ENCODE measurements at places on chromosomes 6 and 20.

DNA sequence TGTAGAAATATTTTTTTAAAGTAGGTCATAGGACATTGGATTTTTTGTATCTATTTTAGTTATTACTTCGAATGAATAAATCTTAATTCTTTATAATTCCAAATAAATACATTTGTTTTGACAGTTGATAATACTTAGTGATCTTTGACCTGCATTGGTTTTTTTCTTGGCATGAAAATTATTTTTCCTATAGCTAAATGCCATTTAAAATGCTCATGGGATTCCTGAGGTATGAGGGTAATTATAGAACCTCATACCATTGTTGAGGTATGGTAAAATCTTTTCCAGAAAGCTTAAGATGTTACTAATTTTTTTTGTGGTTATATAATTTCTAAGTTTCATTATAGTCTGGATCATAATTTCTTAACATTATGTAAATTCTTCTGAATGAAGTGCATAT, 8.3 kb downstream of the PM20D2 start:
- no peaks in the 10 kb centered on the region for H3K27me3 ChIP-seq
- no peak overlapping the region for H3K4me3 ChIP-seq
- H3K36me3 ChIP-seq = peaks cover 16% of the 10 kb centered on the region

GRCh38 chr6:17448165-17448564, 54.8 kb downstream of the CAP2 start:
- H3K4me3 ChIP-seq = no peak overlapping the region
- DNase-seq = no peak
- H3K27me3 ChIP-seq = peaks cover 23% of the 10 kb centered on the region
- H3K27ac ChIP-seq = no peak overlapping the region
- H3K36me3 ChIP-seq = no peaks in the 10 kb centered on the region
- no peaks in the 10 kb centered on the region for H3K4me1 ChIP-seq

- H3K27ac ChIP-seq = no peak overlapping the region
- H3K4me3 ChIP-seq = no peak overlapping the region
- H3K27me3 ChIP-seq = no peaks in the 10 kb centered on the region
- no peaks in the 10 kb centered on the region for H3K36me3 ChIP-seq
- H3K4me1 ChIP-seq = no peaks in the 10 kb centered on the region
- DNase-seq = no peak
Measured at GRCh38 chr6:19664050-19664449, 173.1 kb upstream of the ID4 start.

DNA sequence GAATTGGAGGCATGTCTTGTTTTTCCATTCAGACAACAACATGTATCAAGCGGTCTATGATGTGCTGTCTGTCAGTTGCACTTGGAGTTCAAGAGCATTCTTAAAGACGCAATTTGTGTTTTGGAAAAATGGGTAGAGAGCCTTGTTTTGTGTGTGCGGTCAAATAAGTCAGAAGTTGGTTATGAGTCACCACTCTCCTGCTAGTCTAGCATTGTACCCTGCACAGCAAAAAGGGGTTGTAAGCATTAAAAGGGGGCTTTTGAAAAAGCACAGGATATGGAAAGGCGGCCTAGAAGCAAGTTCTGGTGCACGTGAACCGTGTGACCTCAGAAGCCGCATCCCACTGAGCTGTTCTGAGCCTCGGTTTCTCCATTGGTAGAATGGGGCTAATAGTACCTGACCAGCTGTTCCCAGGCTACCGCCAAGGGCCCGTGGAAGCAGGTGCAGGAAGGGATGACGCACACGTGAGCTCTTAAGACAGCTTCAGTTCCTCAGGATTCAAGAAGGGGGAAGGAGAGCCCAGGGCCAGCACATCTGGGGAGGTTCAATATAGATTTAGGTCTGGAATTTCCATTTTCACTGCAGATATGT, 61.6 kb upstream of the SNX9 start:
- peak overlapping the region; percentile 61 for H3K27ac ChIP-seq
- peaks cover 45% of the 10 kb centered on the region for H3K4me1 ChIP-seq
- peaks cover 9% of the 10 kb centered on the region for H3K27me3 ChIP-seq
- H3K36me3 ChIP-seq = peaks cover 18% of the 10 kb centered on the region

GRCh38 chr6:21769968-21770367, 176.4 kb downstream of the SOX4 start:
- DNase-seq = no peak
- no peak overlapping the region for H3K4me3 ChIP-seq
- no peaks in the 10 kb centered on the region for H3K27me3 ChIP-seq
- no peak overlapping the region for H3K27ac ChIP-seq
- H3K36me3 ChIP-seq = no peaks in the 10 kb centered on the region

DNA sequence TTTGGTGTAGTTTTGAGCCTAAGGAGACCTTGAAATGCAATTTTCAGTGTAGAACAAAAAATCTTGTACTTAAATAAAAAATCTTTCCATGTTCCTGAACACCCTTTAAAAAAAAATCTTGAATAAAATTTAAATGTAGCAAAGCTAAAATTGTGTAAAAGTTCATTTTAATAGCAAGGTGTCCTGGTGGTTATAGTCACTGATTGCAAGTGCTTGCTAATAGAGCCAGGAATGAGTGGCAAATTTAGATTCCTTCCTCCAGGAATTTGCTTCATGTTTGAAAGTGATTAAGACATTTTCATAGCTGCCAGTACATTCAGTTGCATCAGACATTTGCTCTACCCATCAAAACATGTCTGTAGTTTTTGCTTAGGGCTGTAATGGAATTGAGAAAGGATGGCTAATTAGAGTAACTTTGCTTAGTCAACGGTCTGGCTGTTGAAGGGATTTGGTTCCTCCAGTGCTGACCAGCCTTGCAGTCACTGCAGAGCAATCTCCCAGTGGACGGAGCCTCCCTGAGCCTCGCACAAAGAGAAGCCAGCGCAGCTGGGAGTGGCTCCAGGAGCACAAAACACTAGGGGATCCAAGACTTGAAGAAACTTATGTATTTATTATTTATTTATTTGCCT, 36.5 kb downstream of the AKAP12 start:
- no peak overlapping the region for H3K27ac ChIP-seq
- H3K4me1 ChIP-seq = no peaks in the 10 kb centered on the region
- H3K36me3 ChIP-seq = no peaks in the 10 kb centered on the region
- DNase-seq = no peak
- peaks cover 31% of the 10 kb centered on the region for H3K27me3 ChIP-seq
- H3K4me3 ChIP-seq = no peak overlapping the region

GRCh38 chr20:7650086-7650879, 290.0 kb downstream of the HAO1 start:
- no peak for DNase-seq
- H3K36me3 ChIP-seq = no peaks in the 10 kb centered on the region
- H3K4me1 ChIP-seq = no peaks in the 10 kb centered on the region
- no peaks in the 10 kb centered on the region for H3K27me3 ChIP-seq
- H3K27ac ChIP-seq = no peak overlapping the region

DNA sequence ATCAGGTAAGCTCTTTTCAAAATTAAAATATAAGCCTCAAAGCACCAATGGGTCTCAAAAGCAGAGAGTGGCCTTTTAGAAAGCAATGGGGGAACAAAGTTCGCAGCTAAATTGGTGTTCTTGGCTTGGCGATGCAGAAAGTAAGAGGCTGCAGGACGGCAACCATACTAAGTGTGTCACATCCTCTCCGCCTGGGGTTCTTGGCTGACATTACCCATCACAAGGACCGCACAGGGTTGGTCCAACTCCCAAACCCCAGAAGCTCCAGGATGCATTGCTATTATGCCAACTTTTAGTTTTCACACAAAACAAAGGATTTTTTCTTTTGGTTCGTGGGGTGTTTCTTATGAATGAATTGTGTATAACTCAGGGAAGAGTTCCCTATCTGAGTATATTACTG, 124.8 kb downstream of the PRKN start:
- no peak for DNase-seq
- no peak overlapping the region for H3K4me3 ChIP-seq
- no peak overlapping the region for H3K27ac ChIP-seq
- no peaks in the 10 kb centered on the region for H3K36me3 ChIP-seq
- H3K4me1 ChIP-seq = no peaks in the 10 kb centered on the region
- no peaks in the 10 kb centered on the region for H3K27me3 ChIP-seq

DNA sequence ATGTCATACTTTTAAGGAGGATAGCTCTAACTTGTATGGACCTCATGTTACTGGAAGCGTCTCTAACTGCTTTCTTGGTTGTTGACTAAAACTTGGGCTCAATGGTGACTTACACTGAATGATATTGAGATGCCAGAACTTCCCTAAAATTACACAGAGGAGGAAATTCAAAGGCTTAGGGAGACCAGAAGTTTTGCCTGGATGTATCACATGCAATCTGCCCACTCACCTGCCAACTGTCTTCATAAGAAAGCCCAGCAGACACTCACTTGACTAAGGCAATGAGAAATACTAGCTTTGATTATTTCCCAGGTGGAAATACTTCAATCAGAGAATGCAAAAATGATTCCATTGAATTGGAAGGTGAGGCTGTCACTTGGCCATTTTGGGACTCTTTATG, 51.2 kb upstream of the PDYN start:
- no peak overlapping the region for H3K27ac ChIP-seq
- H3K4me1 ChIP-seq = no peaks in the 10 kb centered on the region
- H3K36me3 ChIP-seq = no peaks in the 10 kb centered on the region
- H3K4me3 ChIP-seq = no peak overlapping the region
- peaks cover 80% of the 10 kb centered on the region for H3K27me3 ChIP-seq

DNA sequence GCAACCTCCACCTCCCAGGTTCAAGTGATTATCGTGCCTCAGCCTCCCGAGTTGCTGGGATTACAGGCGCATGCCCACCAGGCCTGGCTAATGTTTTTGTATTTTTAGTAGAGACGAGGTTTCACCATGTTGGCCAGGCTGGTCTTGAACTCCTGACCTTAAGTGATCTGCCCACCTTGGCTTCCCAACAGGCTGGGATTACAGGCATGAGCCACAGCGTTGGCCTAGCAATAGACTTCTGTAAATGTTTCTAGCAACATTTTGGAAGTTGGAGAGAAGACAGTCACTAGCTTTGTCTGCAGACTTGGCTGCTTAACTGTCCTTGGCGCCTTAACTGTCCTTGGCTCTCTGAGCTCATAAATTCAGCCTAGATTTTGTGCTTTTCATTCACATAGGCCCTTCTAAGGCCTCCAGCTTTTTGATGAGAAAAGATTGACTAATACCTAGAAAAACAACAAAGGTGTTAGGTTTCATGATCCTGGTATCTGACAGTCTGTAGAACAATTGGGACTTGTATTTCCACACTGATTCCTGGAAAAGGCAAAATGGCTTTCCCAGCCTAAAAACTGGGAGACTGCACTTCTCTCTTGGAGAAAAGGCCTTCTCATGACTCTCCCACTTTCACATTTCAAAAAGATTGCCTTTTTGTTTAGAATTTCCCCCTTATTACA, 49.7 kb downstream of the OR2B2 start:
- H3K27ac ChIP-seq = no peak overlapping the region
- H3K27me3 ChIP-seq = no peaks in the 10 kb centered on the region
- peaks cover 31% of the 10 kb centered on the region for H3K4me1 ChIP-seq
- no peak overlapping the region for H3K4me3 ChIP-seq
- H3K36me3 ChIP-seq = peaks cover 44% of the 10 kb centered on the region
- DNase-seq = no peak

GRCh38 chr6:167833396-167833763, 6.7 kb downstream of the AFDN start:
- H3K36me3 ChIP-seq = peaks cover 4% of the 10 kb centered on the region
- H3K27ac ChIP-seq = no peak overlapping the region
- peaks cover 4% of the 10 kb centered on the region for H3K4me1 ChIP-seq

DNA sequence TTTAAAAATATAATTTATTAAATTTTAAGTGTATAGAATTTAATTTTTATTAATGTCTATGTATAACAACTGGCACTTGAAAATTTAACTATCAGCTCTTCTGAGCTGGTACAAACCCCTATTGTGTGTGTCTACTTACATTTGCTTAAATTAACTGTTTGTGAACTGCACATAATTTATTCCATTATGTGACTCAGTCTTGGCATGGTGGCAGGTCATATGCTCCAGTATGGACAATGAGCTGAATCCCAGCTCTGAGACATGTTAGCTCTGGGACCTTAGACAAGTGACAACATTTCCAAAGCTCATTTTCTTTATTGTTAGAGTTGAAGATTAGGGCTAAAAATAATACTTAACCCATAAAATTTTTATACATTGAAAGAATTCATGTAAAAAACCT, 526.1 kb upstream of the MARCKS start:
- H3K27me3 ChIP-seq = no peaks in the 10 kb centered on the region
- H3K36me3 ChIP-seq = no peaks in the 10 kb centered on the region
- no peaks in the 10 kb centered on the region for H3K4me1 ChIP-seq

DNA sequence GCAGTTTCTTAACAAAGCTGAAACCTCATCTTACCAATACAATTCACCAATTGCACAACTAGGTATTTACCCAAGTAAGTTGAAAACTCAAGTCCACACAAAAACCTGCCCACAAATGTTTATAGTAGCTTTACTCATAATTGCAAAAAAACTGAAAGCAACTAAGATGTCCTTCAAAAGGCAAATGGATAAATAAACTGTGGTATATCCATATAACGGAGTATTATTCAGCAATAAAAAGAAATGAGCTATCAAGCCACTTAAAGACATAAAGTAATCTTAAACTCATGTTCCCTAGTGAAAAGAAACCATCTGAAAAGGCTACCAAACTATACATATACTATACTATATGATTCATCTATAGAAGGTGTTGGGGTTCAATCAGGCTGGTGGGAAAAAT, 179.7 kb downstream of the HACE1 start:
- no peak overlapping the region for H3K27ac ChIP-seq
- no peak overlapping the region for H3K4me3 ChIP-seq
- H3K4me1 ChIP-seq = peaks cover 5% of the 10 kb centered on the region
- no peak for DNase-seq

- no peak overlapping the region for H3K4me3 ChIP-seq
- H3K27ac ChIP-seq = peak overlapping the region; percentile 80
- H3K27me3 ChIP-seq = no peaks in the 10 kb centered on the region
- peaks cover 89% of the 10 kb centered on the region for H3K36me3 ChIP-seq
- no peak for DNase-seq
- peaks cover 35% of the 10 kb centered on the region for H3K4me1 ChIP-seq
Measured at GRCh38 chr6:24836109-24836508, 37.4 kb upstream of the ARMH2 start.

DNA sequence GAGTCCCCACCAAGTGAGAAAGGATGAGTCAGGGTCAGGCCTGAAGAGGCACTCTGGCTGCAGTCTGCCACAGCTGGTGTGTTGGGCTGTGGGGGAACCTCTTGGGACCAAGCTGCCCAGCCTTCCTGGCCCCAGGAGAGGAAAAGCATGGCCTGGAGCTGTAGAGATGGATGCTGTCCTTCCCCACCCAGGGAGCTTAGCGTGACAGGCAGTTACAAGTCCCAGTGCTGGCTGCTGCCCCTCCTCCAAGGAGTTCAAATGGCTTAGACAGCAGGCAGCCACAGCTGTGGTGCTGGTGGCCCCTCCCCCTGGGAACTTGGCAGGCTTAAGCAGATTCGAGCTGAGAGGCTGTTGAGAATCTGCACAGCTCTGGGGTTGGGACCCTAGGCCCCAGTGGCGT, 253.2 kb downstream of the PLCB1 start:
- no peak overlapping the region for H3K27ac ChIP-seq
- DNase-seq = no peak
- H3K4me3 ChIP-seq = no peak overlapping the region
- H3K36me3 ChIP-seq = peaks cover 7% of the 10 kb centered on the region
- H3K27me3 ChIP-seq = no peaks in the 10 kb centered on the region

DNA sequence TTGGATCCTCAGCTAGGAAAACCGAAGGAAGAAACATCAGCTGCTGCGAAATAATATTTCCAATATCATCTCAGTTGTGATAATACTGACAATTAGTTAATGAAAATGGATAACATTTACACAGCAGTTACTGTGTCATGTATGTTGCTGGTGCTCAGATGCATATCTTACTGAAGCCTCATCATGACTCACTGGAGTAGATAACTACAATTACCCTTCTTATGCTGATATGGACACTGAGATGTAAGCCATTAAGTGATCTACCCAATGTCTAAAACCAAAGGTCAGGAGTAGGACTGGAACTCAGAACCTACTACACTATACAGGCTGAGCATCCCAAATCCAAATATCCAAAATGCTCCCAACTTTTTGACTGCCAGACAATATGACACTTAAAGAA, 54.7 kb upstream of the LYRM2 start:
- DNase-seq = no peak
- H3K27ac ChIP-seq = no peak overlapping the region
- H3K27me3 ChIP-seq = no peaks in the 10 kb centered on the region
- H3K36me3 ChIP-seq = peaks cover 51% of the 10 kb centered on the region
